ENCODE measurements at places on chromosomes 13 and 19.

- no peak for DNase-seq
Measured at GRCh38 chr13:41516166-41516565, 58.8 kb downstream of the RGCC start.

GRCh38 chr19:29999490-29999889, 57.5 kb downstream of the URI1 start:
- DNase-seq, result no peak

DNA sequence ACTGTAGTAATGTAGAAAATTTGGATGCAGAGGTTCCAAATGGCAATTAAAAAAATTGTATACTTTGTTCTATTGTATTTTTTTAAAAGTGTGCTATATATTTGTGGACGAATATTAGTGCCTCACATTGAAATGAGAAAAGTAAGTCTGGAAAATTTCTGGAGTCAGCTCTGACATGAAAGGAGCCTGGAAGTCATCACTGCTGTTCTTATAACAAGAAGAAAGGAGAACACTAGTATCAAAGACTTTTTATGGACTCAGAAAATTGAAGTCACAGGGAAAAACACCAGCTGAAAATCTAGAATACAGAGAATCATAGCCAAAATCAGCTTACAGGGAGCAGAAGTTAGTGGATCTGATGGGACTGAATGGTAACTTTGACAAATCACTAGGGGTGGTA, 1450.7 kb upstream of the SPRY2 start:
- no peak for DNase-seq

DNA sequence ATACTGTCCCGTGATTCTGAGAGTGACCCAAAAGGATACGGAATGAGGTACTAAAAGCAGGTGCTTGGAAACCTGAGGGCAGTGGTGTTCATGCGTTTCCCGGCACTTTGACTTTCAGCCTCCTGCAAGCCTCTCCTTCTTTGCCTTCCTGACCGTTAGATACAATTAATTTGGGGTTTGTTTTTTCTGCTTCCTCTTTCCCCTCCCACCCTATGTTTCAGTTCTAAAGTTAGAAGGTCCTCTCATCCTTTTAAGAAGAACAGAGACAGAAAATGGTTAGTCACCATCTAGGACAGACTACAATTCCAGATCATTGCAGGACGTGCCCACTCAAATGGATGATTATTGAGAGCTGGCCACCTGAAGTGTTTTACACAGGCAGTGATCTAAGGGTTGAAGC, 1.8 kb upstream of the LILRB4 start:
- DNase-seq, result no peak

- DNase-seq, result no peak
Measured at GRCh38 chr13:110363010-110363409, 55.9 kb downstream of the COL4A2 start.

DNA sequence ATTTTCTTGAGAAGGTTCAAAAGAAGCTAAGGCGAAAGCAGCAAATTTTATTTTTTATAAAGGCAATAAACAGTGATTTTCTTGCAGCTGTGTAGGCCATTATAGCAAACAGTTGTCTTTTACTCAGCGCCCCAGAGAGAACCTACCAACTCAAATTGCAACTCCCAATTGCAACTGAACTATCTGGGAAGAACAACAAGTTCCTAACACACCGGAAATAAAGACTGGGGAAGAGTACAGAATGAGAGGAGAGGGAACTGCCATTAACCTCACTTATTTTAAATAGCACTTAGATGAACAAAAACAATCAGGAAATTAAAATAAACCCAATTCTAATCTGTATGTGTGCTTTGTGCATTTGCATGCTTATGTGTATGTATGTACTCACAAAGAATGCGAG, 171.1 kb downstream of the KCTD12 start:
- DNase-seq, result no peak

DNA sequence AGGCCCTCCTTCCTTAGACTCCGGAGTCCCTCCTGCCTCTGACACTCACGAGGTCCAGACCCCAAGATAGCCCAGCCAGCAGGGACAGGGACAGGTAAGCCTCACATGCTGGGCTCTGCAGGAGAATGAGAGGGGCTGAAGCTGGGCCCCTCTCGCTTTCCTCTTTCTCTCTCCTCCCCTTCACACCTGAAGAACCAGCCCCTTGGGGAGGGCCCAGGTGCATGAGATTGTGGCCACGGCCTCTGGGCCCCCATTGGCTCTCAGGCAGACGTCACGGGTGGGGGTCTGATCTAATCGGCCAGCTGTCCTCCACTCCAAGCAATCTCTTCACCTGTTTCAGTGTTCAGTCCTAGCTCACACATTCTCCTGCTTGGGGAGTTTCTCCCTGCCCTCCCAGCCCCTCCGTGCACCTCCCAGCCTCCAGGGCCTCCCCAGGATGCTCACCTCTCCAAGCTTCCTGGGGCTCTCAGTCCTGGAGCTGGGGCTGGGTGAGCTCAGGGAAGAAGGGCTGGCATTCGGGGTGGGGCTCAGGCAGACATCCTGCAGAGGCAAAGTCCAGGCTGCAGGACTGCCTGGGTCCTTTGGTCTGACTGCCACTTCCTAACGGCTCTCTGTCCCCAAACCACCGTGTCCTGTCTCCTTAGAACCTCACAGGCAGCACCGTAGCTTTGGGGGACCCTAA, 2.8 kb downstream of the TMEM150B start:
- DNase-seq, result no peak

DNA sequence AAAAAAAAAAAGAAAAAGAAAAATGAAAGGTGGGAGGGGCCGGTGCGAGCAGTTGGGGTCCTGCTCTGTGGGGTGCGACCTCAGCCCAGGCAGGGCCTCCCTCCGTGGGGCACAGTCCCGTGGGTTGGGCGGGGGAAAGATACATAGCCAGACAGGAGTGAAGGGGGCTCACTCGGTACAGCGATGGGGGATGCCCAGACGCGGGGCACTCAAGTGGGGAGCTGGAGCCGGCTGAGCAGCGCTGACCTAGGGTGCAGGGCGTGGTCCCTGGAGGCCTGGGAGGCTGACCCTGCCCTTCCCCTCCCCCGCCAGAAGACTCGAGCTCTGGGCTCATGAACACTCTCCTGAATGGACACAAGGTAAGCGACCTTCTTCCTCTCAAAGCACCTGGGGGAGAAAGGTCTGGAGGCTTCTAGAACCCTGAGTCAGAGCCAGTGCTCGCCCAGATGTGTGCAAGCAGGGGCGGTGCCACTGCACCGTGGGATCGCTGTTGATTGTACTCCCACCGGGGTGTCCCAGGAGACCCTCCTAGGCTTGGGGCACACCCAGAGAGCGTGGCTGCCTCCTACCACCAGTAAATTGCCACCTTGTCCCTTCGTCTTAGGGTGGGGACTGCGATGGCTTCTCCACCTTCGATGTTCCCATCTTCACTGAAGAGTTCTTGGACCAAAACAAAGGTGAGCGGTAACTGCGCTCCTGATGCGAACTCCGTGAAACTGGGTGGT, 3.4 kb downstream of the HMG20B start:
- DNase-seq, result no peak
